ENCODE measurements at places on chromosomes 3 and 15. TPM values are rescaled to one million over a fixed set of nuclear protein-coding genes. Genes with fewer than 3 reads are reported as not detected.

- DNase-seq, result no peak
Measured at GRCh38 chr3:56864090-56864489, 62.3 kb upstream of the ARHGEF3 start.

- no peak for DNase-seq
Measured at GRCh38 chr3:10004960-10005564, 18.4 kb upstream of the EMC3 start.

GRCh38 chr3:33231756-33232465 is 13.3 kb upstream of the SUSD5 start:
- DNase-seq, result no peak

GRCh38 chr15:101173233-101174119 is 78.4 kb downstream of the CHSY1 start:
- DNase-seq, result no peak

- no peak for DNase-seq
Measured at GRCh38 chr3:177603148-177603603, 405.9 kb upstream of the TBL1XR1 start.

DNA sequence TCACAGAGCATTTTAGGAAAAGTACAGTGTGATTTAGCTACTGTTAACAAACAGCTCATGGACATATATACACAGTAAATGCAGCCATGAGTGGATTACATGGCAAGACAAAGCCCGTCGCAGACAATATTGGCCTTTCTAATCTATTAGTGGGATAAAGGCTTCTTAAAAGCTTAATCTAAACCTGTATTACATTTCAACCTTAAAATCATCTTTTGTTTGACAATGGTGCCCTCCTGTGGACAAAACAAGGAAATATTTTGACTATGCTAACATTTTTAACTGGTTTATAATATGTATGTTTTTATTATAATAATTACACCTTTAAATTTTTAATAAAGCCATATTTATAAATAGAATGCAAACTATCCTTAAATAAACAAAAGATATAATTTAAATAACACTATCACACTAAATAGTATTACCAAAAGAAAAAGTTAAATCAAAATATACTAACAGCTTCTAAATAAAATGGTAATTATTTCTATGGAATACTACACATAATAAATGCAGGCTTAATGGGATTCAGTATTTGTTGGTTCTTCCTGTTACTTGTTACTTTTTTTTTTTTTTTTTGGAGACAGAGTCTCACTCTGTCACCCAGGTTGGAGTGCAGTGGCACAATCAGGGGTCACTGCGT is 38.6 kb downstream of the TAFA4 start:
- DNase-seq, result peak; percentile 44

- no peak for DNase-seq
Measured at GRCh38 chr3:118527514-118528044, 507.1 kb downstream of the IGSF11 start.

DNA sequence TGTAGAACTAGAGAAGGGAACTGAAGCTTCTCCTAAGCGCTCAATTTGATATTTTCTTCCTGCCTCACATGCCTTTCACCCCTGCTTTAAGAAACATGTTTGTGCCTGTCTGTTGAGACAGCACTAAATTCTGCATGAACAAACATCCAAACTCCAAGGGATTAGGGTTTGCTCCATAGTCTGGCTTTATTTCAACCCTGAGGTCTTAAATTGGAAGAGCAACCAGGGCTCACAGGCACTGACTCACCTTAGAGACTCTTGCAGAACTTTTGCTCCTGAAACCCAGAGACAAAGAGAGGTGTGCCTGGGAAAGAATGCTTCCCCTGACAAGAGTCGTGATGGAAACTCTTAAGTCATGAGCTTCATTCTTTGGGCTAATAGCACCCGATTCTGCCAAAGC is 393.9 kb upstream of the MCTP2 start:
- DNase-seq, result no peak

DNA sequence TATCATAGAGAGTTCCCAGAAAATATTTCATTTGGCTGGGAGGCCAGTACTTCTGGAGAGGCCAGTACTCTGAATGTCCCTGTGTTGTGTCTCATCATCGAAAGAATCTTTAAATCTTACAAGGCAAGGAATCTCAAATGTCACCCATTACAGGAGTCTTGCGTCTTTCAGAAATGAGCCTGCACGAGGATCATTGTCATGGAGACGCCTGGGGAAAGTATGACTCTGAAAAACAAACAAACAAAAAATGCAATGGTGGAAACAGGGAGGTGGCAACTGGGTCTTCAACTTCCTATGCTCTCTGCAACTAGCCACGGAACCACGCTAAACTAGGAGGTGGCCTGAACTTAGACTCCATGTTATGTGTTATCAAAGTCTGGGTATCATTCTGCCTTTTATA is 804.6 kb downstream of the EPHA3 start:
- DNase-seq, result no peak

GRCh38 chr15:35023804-35024203 is 35.7 kb upstream of the ZNF770 start:
- DNase-seq, result no peak

- no peak for DNase-seq
Measured at GRCh38 chr15:71345186-71345585, 229.9 kb downstream of the THSD4 start.

- no peak for DNase-seq
Measured at GRCh38 chr3:186526256-186526606, 17.9 kb downstream of the CRYGS start.

DNA sequence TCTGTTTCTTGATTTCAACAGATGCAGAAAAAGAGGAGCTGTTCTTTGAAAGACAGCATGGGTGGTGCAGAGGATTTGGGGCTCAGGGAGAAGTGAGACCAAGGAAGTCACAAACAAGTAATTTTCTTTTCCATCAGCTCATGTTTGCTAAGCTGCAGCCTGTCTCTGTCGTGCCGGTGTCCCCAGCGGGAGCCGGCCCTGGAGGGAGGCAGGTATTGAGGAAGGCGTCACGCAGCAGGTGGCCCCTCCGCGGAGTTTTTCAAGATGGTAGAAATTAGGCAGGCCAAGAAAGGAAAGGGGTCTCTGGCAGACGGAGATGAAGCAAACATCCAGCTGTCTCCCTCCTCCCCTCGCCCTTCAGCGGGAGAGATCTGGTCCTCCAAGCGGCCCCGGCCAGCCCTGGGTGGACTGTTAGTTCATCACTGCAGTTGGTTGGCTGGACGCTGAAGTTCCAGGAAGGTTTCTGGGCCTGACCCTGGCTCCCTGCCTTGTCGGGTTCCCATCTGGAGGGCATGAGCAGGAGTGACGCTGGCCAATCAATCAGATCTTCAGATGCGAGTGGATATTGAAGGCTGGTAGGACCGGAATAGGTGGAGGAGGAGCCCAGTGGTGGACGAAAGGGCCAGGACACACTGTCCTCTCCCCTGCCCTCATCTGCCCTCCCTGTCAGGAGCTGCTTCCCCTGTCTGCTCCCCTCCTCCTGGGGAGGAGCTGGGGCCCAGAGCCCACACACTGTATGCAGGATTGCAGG is 27.7 kb upstream of the MUC4 start:
- DNase-seq, result no peak

DNA sequence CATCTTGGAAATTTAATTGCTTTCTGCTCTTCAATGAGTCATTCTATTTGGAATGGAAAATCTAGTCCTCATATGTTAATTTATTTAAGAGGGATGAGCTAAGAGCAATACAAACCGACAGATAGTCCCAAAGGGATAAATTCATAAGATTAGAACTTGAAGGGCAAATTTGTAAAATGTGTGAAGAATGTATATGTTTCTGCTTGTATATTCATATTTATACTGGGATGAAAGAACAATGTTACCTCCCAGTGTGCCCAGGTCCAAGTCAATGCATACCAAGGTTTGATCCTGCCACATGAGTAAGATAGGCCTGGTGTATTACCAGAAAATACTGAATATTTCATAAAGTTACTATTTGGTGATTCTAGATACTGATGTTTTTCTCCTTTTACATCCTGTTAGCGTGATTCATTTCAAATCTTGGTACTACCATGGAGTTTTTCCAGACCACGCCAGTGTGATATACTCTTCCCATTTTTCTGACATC is 255.6 kb upstream of the SEMA6D start:
- peak; percentile 58 for DNase-seq

DNA sequence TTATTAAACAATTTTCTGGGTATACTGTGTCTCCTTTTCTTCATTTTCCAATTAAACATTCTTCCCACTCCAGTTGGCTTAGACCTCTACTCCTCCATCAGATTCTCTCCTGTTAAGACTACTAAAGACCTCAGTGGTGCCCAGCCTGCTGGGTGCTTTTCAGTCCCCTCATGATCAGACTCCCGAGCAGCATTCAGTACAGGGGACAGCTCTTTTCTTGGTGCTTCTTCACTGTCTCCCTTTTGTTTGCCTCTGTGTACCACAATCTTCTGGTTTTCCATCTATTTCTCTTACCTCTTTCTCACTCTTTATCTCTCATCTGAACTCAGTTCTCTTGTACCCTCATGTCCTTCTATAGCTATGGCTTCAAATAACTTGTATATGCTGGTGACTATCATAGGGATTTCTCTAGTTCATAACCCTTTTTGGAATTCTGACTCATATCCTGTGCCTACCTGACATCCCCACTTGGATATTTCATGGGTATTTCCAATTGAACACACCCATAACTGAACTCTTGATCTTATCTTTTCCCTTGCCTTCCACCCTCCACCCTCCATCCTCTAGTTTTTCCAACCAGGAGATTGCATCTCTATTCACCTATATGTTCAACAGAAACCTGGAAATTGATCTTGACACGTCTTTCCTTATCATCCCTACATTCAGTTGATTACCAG is 55.6 kb upstream of the ABHD10 start:
- DNase-seq, result peak; percentile 22

Gene CCDC39
- total RNA-seq, result not detected

Gene FANCD2
- total RNA-seq, result 19.7 TPM

Gene STRIT1
- not detected for total RNA-seq

Gene ZDHHC23
- 0.90 TPM for total RNA-seq

Gene LCTL
- total RNA-seq, result 8.9 TPM

Measured in IMR-90 (cell line).